ENCODE measurements at places on chromosomes 13 and 19.

GRCh38 chr19:50666346-50667176 lies 17.3 kb downstream of the C19orf81 start:
- no peak for DNase-seq

- no peak for DNase-seq
Observed at GRCh38 chr13:60137911-60138560, 25.7 kb downstream of the DIAPH3 start.

DNA sequence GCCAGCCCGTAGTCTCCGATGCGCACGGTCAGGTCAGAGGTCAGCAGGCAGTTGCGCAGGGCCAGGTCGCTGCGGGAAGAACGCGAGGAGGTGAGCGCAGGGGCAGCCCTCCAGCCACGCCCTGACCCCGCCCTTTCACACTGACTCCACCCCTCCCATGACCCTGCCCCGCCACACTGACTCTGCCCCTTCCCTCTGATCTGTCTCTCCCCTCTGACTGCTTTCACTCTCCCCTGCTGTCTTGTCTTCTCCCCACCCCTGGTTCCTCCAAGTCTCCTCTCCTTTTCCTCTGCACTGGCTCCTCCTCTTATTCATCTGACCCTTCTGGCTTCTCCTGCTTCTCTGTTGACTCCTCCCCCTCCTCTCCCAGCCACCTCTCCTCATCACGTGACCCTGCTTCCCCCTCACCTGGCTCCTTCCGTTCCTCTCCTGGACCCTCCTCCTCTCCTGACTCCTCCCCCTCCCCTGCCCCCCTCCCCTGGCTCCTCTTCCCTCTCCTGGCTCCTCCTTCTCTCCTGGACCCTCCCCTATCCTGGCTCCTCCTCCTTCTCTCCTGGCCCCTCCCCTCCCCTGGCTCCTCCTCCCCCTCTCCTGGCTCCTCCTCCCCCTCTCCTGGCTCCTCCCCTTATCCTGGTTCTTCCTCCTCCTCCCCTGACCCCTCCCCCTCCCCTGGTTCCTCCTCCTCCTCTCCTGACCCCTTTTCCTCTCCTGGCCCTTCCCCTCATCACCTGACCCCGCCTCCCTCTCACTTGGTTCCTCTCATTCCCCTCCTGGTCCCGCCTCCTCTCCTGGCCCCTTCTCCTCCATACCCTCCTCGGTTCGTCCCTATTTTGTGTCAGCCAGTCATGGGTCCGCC lies 9.9 kb downstream of the LMTK3 start:
- peak; percentile 86 for DNase-seq

DNA sequence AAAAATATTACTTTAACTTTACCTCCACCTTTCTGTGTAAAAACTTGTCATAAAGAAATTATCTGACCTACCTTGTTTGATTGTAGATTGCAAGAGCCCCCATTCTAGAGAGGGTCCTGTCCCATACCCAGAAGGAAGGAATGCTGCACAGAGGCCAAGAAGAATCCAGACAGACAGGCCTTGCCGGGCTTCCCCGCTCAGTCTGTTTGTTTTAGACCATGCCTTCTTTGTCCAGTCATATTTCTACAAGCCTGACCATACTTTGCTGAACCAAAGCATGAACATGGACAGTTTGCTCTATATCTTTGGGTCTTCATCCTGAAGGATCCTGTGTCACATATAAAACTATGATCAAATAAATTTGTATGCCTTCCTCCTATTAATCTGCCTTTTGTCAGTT lies 95.8 kb upstream of the MYCBP2 start:
- DNase-seq = no peak

DNA sequence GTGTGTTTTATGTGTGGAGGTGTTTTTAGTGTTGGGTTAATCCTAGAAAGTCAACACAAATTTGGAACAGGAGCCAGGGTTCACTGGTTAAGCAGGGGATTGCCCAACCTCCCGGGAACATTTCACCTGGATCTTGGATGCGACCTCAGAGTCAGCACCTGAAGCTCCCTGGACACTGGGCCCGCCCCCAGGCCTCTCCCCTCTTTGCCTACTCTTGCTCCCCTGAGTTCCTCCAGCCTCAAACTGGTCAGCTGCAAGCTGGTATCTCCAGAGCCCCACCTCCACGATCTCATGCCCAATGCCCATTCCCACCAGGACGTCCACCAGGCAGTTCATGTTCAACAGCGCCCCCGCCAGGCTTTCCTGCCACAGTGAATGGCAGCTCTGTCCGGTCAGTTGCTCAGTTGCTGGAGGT lies 9.7 kb downstream of the HSD17B14 start:
- no peak for DNase-seq

DNA sequence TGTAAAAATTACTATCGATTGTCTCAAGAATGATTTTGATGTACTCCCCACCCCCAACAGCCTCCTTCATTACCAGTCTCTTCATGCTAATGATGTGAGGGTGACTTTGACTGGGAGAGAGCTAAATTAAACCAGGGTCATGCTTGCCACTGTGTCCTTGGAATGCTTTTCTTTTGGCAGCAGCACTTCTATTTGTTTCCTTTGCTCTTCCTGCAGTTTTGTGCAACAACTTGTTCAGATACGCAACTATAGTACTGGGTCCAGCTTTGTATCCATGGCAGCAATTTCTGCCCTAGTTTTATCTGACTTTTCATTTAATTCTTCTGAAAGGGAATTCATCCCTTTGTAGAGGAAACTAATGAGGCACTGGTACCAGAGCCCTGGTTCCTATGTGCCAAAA lies 2792.1 kb downstream of the PCDH9 start:
- DNase-seq = no peak

DNA sequence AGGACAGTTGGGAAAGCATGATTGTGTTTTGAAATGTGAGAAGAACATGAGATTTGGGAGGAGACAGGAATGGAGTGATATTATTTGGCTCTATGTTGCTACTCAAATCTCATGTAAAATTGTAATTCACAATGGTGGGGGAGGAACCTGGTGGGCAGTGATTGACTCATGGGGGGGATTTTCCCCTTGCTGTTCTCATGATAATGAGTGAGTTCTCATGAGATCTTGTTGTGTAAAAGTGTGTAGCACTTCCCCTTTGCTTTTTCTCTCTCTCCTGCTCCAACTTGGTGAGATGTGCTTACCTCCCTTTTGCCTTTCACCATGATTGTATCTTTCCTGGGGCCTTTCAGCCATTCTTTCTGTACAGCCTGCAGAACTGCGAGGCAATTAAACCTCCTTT lies 1261.0 kb upstream of the ATXN8OS start:
- DNase-seq = no peak

DNA sequence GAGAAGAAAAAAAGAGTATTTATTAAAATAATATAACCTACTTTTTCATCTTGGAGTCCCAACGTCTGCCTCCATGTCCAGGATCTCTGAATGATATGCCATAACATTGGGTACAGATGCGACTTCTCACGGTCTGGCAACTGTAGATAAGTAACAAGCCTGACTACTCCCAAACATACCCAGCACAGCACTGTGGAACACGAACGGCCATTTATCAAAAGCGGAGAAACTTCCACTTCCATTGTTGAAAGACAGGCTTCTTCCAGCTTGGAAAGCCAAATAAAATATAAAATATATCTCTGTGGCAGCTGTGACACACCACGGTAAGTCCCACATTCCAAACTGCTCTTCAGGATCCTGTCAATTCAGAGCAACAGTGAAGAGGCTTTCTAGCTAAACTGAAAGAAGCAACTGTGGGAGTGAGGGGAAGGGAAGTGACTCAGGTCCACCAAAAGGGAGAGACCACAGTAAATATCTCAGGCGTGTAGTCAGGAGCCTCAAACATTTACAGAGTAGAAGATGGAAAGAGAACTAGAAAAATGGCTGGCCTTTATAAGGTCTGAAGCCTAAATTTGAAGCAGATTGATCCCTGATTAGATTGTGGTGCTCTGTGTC lies 331.7 kb downstream of the LIG4 start:
- no peak for DNase-seq

GRCh38 chr13:21348488-21349120 lies 110.5 kb downstream of the ZDHHC20 start:
- DNase-seq = peak; percentile 90

GRCh38 chr19:13132471-13133180 lies 14.6 kb downstream of the NACC1 start:
- peak; percentile 19 for DNase-seq

DNA sequence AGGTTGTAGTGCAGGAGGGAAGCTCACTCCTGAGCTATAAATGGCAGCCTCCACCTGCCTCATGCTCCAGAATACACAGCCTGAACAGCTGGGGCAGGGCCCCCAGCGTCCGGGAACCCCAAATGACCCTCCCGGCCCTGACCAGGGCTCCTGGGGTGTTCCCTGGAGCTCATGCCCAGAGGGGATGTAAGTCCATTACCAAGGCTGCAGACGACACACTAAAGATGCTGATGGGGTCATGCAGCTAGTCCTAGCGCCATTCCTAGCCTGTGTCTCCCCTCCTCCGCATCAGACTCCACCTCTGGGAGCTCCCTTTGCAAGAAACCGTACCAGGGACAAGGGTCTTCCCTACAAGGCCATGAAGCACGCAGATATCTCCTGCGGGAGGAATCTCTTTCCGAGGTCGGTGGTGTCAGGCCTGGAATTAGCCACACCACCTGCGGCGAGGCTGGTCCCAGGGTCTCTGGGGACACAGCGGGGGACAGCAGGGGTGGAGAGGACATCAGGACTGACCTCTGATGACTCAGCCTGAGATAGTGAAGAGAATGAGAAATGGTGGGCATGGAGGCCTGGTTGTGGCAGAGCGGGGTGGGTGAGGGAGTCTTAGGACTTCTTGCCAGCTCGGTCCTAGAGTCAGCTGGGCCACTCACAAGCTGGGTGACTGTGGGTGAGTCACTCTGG lies 11.9 kb upstream of the TPM4 start:
- no peak for DNase-seq

- DNase-seq = no peak
Observed at GRCh38 chr13:58134012-58134411, 502.5 kb downstream of the PCDH17 start.

GRCh38 chr13:99269627-99270241 lies 11.6 kb upstream of the GPR18 start:
- DNase-seq = peak; percentile 71

DNA sequence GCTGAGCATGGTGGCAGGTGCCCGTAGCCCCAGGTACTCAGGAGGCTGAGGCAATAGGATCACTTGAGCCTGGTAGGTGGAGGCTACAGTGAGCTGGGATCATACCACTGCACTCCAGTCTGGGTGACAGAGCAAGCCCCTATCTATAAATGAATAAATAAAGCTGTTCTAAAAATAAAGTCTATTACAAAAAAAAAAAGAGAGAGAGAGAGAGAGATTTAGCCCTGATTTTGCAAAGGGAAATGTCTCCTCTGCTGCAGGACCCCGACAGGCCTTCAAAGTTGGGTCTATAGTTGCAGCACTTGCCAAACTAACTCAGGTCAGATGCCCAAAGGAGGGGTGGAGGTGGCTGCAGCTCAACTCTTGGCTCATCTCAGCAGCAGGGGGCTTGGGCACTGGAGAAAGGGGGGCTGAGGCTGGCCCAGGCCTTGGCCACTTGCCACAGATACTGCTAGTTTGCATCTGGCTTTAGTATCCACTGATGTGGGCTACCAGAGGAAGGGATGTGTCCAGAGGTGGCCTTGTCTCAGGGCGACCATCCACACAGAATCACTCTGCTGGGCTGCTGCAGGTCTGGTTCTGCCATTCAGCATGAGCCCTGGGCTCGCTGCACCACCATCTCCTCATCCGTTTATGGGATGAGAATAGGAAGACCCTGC lies 30.8 kb upstream of the AKT2 start:
- no peak for DNase-seq

GRCh38 chr19:35349614-35350521 lies 2.2 kb downstream of the FFAR1 start:
- no peak for DNase-seq

- peak; percentile 37 for DNase-seq
Observed at GRCh38 chr19:17294051-17294891, 9.0 kb downstream of the ABHD8 start.

DNA sequence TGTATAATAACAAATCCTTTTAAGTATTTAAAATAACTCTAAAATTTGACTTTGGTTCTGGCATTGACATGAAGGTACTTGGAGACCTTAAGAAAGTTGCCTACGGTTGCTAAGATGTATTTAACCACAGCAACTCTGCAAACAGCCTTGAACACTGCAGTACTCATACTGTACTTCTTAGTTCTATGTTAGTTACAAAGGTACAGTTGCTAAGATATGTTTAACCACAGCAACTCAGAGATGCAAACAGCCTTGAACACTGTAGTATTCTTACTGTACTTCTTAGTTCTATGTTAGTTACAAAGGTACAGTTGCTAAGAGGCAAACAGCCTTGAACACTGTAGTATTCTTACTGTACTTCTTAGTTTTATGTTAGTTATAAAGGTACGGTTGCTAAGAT lies 268.3 kb upstream of the MIR17HG start:
- DNase-seq = no peak

- no peak for DNase-seq
Observed at GRCh38 chr13:50631041-50631440, 212.5 kb downstream of the DLEU7 start.

DNA sequence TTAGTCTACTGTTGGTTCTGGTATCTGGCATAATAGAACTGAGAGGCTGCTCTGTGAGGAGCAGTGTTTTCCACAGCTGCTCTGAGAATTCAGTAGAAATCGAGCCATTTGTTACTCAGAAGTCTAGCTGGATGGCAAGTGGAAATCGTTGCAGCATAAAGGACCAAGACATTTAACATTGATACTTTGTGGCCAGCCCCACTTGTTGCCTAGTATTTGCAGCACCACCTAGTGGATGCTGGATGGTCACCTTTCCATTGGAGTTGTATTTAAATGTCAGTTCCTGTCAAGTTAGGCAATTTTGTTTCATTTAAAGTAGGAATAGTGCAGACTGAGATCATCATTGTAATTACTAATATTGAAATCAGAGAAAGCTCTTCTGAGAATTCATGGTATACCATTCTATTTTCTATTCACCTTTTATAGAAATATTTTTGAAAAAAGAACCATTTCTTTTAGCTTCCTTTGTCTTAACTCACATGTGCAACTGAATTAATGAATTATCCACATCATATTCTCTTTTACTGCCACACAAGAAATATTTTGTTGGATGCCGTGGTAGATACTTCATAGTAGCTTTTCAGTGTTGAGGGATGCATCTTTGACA lies 64.6 kb downstream of the PDS5B start:
- peak; percentile 81 for DNase-seq

GRCh38 chr19:1093811-1094553 lies 1.2 kb downstream of the POLR2E start:
- DNase-seq = peak; percentile 24

DNA sequence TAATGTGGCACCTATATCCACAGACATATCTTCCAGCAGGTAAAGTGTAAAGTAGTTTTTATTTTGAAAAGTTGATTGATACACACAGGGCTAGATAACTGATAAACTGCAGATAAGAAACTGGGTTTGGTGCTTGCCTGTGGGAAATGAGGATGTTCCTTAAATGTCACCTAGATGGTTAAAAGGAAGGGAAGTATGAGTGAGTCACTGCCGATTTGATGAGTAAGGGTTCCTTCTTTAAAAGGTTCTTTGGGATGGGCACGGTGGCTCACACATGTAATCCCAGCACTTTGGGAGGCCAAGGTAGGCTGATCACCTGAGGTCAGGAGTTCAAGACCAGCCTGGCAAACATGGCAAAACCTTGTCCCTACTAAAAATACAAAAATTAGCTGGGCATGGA lies 73.8 kb upstream of the FRY start:
- peak; percentile 31 for DNase-seq
